ENCODE measurements at places on chromosomes 12 and 14.

- peaks cover 8% of the 10 kb centered on the region for H3K4me1 ChIP-seq
- no peaks in the 10 kb centered on the region for H3K36me3 ChIP-seq
- peak; percentile 14 for DNase-seq
- peak overlapping the region; percentile 65 for H3K4me3 ChIP-seq
- no peak overlapping the region for H3K27ac ChIP-seq
- peaks cover 54% of the 10 kb centered on the region for H3K27me3 ChIP-seq
Observed at GRCh38 chr12:94649349-94650142, 811 bp downstream of the TMCC3 start.

DNA sequence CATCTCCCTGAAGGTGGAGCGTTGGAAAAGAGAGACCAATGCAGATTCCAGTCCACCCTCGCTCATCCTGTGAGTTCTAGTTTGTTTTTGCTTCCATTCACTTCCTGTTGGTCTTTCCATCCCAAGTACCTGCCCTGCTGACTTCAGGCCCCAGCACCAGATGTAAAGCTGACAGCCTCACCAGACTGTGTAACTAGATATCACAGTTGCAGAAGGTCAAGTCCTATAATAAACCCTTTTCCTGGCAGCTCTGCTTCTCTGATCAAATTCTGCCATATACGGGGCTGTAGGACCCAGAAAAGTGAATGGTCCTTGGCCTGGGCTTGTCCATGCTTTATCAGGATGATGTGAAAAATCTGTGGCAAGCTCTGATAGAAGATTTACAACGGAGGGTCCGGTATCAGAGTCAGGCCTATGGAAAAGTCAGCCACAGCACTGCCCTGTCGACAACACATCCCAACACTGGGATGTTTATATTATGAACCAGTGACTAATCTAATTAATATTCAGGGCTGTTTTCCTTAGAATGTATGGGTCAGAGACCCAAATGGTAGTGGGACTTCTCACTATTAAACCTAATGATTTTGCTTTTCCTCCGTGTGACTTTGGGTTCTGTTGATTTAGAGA, 42.1 kb downstream of the CCDC175 start:
- no peak overlapping the region for H3K4me3 ChIP-seq
- no peak overlapping the region for H3K27ac ChIP-seq
- H3K36me3 ChIP-seq, result no peaks in the 10 kb centered on the region
- H3K4me1 ChIP-seq, result no peaks in the 10 kb centered on the region

DNA sequence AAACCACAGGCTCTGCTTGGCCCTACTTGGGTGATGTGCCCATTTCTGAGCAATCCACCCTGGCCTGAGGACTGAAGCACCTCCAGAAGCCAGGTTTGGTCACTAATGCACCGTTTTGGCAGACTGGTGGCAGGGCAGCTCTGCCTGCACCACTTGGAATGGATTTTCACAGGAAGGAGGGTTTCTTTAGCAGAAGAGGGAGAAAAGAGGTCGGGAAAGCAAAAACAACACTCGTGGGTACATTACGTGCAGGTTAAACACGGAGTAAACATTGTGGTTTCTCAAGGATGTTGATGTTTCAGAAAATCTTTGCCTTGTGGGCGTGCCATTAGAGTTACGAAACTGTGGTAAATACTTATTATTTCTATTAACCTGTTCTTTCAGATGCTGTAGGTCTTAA, 70.8 kb downstream of the KCNA5 start:
- H3K4me1 ChIP-seq, result no peaks in the 10 kb centered on the region
- no peak overlapping the region for H3K4me3 ChIP-seq
- H3K36me3 ChIP-seq, result no peaks in the 10 kb centered on the region
- H3K27me3 ChIP-seq, result peaks cover 15% of the 10 kb centered on the region
- H3K27ac ChIP-seq, result no peak overlapping the region

DNA sequence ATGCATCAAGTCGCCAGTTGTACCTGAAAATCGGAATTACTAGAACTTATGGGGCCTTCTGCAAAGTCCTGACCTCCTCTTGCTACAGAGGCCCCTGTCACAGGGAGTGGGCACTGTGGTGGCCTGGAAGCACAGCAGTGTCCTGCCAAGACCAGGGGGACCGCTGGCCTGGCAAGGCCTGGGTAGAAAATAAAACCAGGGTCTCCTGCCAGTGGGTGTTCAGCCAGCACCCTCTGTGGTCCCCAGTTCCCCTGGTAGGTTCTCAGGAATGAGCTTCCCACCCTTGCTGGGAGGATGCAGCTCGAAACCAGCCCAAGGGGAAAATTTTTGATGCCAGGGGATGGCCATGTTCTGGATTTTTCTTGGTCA, 43.9 kb downstream of the RIN3 start:
- no peak overlapping the region for H3K27ac ChIP-seq
- no peak for DNase-seq
- H3K27me3 ChIP-seq, result no peaks in the 10 kb centered on the region
- H3K4me3 ChIP-seq, result no peak overlapping the region
- H3K36me3 ChIP-seq, result peaks cover 2% of the 10 kb centered on the region

GRCh38 chr12:94203796-94204195, 55.4 kb downstream of the PLXNC1 start:
- H3K27ac ChIP-seq, result no peak overlapping the region
- H3K4me3 ChIP-seq, result no peak overlapping the region
- peaks cover 6% of the 10 kb centered on the region for H3K36me3 ChIP-seq
- DNase-seq, result no peak

Measured in activated naive CD4-positive, alpha-beta T cell treated with anti-CD3 and anti-CD28 coated beads for 36 hours (primary cell).